ENCODE measurements at places on chromosomes 2 and 18.

GRCh38 chr2:195563857-195564512 lies 93.0 kb upstream of the SLC39A10 start:
- no peak for DNase-seq

DNA sequence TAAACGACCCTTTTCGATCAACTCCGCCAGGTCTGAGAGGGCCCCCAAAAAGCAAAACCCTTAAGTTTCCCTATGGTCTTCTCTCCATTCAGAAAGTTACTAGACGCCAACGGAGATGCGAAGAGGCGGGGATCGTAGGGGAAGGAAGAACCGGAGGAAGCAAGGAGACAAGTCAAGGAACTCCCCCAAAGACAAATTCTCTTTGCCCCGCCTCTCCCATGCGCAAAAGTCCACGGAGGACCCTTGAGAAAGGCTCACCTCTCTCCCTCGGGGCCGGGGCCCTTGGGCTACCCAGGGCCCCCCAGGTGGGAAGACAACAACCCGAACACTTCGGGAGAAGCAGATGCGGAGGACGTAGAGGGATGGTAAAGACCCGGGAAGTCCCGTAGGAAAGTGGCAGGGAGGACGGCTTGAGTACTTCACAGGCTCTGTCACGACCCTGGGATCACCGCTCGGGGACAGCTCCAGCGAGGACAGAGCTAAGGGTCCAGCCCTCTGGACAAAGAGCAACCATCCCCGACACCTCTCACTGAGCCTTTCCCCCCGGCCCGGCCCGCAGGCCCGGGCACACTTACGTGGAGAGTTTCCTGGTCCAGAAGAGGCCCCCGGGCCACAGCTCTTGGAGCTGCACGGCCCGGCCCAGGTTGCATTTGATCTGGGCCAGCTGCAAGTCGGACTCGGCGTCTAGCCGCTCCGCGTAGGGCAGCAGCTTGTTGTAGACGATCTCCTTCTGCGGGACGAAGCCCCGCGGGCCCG lies 647 bp downstream of the PSME4 start:
- peak; percentile 39 for DNase-seq

DNA sequence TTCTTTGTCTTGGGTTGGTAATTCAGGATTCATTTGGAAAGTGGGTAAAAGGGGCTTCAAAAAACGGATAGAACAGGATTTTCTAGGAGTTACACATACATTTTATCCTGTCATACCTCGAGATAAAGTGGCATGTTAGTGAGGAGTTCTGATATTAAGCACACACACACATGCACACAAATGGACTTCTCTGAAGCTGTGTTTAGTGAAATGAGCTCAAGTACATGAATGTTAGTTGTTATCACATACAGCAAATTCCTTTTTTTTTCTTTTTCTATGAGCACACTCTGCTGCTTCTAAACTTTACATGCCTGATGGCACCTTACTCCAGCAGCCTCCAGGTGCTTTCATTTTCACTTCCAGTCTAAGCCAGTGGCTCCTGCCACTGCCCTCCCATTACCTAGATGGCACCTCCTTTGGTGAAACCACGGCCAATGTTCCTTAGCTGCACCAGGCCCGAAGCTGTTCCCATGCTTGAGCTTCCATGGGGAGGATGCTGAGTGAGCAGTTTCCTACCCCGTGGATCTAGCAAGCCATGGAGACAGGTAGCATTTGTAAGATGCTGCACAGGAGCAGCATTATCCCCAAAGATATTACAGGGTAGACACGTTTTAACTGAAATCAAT lies 49.7 kb downstream of the STAT1 start:
- no peak for DNase-seq

DNA sequence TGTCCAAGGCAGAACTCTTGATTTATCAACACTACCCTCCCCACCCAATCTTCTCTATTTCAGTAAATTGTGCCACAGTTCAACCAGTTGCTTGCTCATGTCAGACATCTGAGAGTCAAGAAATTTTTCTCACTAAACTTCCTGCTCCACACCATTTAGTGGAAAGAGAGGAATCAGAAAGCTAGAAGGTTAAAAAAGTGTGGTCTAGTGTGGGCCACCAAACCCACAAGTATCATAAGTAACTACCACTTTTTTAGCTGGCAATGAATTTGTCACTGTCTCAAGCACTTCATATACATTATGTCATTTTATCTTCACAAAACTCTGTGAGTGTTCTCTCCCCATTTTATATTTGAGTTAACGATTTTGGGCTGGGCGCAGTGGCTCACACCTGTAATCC lies 16.6 kb upstream of the MSTN start:
- DNase-seq: no peak

DNA sequence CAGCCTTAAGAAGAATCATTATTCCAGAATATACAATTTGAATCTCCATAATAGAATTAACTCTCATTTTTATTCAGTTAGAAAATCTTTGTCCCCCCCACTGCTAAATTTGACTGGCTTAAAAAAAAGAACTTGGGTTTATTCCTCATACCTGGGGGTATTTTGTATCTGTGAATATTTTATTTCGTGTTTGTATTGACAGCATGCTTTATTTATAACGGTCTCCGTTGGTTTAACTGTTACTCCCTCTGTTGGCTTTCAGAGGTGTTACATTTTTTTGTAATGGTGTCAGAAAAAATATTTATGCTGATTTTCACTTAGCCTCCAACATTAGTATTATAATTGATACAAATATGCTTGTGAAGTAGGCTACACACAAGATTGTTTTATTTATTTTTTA lies 109.1 kb downstream of the HAUS1 start:
- no peak for DNase-seq

- DNase-seq: no peak
Observed at GRCh38 chr2:46246790-46247189, 50.4 kb upstream of the EPAS1 start.

- no peak for DNase-seq
Observed at GRCh38 chr2:64424416-64424987, 29.5 kb upstream of the LGALSL start.

DNA sequence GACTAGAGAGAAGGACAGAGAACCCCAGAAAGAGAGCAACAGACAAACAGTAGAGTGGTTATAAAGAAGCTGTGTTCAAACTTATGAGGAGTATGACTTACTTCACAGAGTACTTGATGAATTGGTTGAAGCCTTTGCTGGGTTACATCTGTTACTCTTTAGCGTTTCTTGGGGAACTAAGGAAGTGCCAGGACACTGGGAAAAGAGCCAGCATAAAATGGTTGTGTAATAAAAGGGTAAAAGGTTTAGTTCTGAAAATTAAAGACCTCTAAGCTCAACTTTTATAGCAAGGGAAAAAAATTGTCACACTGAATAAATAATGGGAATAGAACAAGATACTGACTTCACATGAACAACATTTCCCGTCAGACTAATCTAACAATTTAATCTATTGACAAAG lies 17.0 kb upstream of the STAT4 start:
- DNase-seq: no peak

- DNase-seq: no peak
Observed at GRCh38 chr2:120739438-120740090, 3.9 kb downstream of the GLI2 start.

DNA sequence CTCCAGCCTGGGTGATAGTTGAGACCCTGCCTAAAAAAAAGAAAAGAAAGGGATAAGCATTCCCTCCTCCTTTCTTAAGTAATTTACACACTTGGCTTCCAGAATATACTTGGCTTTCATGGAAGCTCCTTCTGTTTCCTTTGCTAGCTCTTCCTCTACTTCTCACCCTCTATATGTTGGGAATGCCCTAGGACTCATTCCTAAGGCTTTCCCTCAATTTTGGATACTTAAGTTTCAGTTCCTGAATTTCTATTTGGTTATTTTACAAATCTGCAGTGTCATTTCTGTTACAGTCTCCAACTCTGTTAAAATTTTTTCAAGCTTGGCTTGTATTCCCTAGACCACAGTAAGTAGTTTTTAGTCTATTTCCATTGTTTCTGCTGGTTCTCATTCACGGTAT lies 23.6 kb downstream of the SP3 start:
- DNase-seq: no peak

DNA sequence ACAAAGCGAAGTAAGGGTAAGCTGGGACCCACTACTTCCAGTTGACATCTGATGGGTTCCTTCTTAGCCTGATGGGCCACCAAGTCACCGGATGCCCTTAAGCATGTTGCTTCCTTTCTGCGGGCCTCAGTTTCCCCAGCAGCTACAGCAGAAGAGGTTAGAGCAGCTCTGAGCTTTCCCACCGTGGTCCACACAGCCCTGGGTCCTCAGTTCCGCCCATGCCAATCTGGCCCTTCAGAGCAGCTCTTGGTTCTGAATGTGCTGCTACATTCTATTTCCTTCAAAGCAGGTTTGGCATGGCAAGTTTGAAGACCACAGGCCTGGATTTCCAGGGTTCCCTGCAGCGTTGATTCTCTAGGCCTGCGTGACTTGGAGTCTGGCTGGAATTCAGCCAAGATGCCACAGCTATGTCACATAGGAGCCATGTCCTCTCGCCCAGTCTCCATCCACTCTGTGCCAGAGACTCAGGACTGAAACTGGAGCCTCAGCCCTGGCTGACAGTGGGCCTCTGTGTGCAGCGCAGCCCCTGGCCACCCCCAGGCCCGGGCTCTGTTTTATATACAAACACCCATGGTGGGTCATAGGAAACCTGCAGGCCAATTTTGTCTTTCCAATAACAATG lies 79.6 kb downstream of the TFCP2L1 start:
- DNase-seq: no peak

DNA sequence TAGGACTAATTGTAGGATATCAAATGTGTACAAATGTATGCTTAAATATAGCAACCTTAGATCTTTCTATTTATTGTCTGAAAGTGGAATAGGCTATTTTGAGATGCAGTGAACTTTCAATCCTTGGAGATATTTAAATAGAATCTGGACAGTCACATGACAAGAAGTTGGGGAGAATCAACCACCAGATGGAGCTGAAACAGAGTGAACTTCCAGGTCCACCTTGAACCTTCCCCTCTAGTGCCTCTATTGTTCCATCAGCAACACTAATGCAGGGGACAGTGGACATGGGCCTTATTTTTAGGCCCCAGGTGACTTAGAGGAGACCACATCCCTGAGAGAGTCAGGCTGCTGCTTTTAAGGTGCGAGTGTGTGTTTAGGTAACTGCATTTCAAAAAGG lies 37.0 kb upstream of the CRIM1 start:
- no peak for DNase-seq

GRCh38 chr2:217086038-217086522 lies 226.2 kb upstream of the TNP1 start:
- DNase-seq: no peak

GRCh38 chr18:57051657-57052044 lies 95.2 kb upstream of the BOD1L2 start:
- no peak for DNase-seq

- no peak for DNase-seq
Observed at GRCh38 chr2:106178716-106179115, 15.4 kb downstream of the UXS1 start.

Measured in CD4-positive, alpha-beta T cell (primary cell).